ENCODE measurements at places on chromosomes 1 and 21.

GRCh38 chr1:31416101-31416736 is 3.2 kb downstream of the SERINC2 start:
- DNase-seq = no peak

DNA sequence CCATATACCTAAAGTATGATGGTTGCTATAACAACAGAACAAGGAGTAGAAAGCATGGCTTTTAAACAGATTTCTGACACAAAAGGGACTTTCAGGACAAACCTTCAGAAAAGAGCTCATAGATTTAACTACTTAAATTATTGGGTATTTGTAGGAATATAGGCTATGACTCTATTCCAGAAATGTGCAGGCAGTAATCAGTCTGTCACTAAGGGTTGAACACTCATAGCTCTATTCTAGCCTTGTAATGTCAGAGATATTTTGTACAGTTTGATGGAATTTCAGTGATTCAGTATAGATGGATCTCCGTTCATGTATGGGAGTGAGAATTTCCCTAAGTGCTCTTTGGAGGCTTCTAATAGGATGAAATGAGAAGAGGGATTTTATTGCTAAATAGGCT is 82.8 kb downstream of the EXTL2 start:
- DNase-seq = no peak

- DNase-seq = no peak
Observed at GRCh38 chr1:152906023-152906565, 2.3 kb upstream of the IVL start.

DNA sequence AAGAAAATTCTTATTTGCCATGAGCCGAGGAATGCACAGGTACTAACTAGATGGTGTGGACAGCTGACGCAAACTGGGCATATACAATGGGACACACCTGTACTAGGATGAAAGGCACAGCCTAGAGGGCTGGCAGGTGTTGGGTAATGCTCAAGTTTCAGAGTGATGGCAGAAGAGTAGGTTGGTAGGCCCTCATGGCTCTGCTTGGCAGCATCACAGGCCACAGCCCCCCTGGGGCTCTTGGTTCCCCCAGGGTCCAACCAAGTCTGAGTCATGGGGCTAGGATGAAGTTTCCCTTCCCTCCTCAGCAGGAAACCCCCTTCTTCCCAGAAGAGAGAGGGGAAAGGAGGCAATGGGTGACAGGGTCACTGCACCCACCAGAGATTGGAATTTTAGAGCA is 35.2 kb downstream of the SPEN start:
- DNase-seq = no peak

- peak; percentile 72 for DNase-seq
Observed at GRCh38 chr1:966704-967300, 520 bp downstream of the PLEKHN1 start.

- DNase-seq = no peak
Observed at GRCh38 chr1:195328102-195328501, 1280.1 kb downstream of the KCNT2 start.

GRCh38 chr1:228003461-228004330 is 3.1 kb upstream of the WNT3A start:
- DNase-seq = no peak

DNA sequence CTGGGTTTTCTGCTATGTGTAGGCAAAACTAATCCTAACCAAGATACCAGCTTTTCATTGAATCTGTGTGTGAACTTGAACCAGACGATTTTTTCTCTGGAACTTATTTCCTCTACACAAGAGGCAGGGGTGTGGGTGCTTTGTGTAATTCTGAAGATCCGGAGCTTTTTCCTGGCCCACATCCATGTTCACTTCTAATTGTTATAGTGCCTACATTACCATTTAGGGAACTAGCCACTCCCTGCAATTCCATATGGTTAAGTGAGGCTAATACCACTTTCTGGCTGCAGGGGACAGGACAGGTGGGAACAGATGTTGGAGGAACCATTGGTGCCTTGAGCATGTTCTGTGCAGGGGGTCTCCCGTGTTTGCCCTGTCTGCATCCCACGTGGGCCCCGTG is 83.4 kb upstream of the FMN2 start:
- DNase-seq = no peak

All from activated gamma-delta T cell treated with anti-CD3 and anti-CD28 coated beads, Interleukin-2, amount 50 U/mL, for 16 hours (primary cell).